Fibroblast of pulmonary artery (primary cell): ENCODE measurements at places on chromosomes 6 and 20.
A peak's percentile ranks its signal among the peaks of the same experiment; 100 is the strongest.

- DNase-seq: no peak
These were observed 954.3 kb downstream of the KIF16B start for GRCh38 chr20:15618912-15619311.

DNA sequence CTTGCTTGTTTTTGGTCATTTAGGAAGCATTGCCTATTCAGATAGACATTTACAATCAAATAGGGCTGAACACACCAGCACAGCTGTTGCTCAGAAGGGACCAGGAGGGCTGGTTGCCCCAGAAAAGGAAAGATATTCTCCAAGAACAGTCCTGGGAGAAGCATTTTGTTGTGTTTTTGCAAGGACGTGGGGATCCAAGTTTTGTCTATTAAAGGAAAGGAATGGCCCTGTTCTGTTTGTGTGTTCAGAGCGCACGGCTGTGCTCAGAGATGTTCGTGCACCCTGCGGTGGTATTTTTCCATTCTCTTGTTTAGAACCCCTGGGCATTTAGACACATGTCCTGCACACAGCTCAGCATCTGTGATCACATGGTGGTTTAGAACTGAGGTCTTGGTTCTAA, 82.5 kb downstream of the TXNDC5 start:
- DNase-seq: no peak

DNA sequence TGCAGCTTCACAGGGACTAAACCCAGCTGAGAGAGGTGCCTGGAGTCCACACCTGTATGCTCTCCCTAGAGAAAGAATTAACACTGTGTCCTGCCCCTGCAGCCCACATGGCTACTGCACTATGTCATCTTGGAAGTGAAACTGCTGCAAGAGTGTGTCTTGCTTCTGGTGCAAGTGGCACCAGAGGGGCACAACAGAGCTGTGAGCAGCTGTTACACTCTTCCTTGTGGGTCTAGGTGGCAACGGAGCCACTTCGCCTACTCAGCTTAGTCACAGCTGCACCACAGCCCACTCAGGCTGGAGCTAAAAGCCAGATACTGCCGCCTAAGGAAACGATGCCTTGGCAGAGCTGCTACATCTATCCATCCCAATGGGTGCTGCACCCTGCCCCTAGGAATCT, 391.4 kb downstream of the COL12A1 start:
- DNase-seq: no peak

GRCh38 chr6:129603741-129604140, 106.2 kb downstream of the ARHGAP18 start:
- no peak for DNase-seq

- DNase-seq: no peak
These were observed 84.1 kb downstream of the ZFAND3 start for GRCh38 chr6:37903351-37904340.

GRCh38 chr20:1844325-1845162, 50.7 kb upstream of the SIRPA start:
- peak; percentile 81 for DNase-seq

GRCh38 chr20:52746190-52746589, 226.0 kb upstream of the TSHZ2 start:
- peak; percentile 13 for DNase-seq

- peak; percentile 62 for DNase-seq
These were observed 121.1 kb downstream of the TNFRSF21 start for GRCh38 chr6:47188588-47189021.

- DNase-seq: no peak
These were observed 561.2 kb downstream of the HAO1 start for GRCh38 chr20:7378864-7379605.

DNA sequence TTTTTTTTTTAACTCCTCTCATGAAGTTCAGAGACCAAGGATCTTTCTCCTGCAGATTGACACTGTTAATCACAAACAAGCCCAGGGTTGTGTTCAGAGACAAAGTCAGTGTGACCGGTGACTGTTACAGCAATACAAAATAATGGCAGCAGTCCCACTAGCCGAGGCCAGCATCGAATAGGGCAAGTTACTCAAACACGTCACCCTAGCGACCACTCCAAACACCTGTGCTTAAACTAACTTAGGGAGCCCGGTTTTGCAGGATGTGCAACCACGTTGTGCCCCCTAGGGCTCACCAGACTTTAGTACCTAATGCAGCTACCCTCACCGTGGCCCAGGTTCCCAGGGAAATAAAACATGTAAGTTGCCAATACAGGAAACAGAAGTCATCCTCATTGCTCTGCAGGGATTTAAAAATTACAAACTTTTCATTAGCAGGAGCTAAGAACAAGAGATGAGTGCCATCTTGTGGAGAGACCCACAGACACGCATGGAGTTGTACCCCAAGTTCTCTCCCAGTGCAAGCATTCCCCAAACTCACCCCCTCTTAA, 38.1 kb downstream of the FAM50B start:
- peak; percentile 68 for DNase-seq

- no peak for DNase-seq
These were observed 61.6 kb downstream of the RPRD1B start for GRCh38 chr20:38095017-38095686.

GRCh38 chr6:147782302-147782701, 273.8 kb downstream of the SAMD5 start:
- DNase-seq: peak; percentile 2

- peak; percentile 93 for DNase-seq
These were observed 4.5 kb upstream of the SYS1 start for GRCh38 chr20:45358282-45359068.

DNA sequence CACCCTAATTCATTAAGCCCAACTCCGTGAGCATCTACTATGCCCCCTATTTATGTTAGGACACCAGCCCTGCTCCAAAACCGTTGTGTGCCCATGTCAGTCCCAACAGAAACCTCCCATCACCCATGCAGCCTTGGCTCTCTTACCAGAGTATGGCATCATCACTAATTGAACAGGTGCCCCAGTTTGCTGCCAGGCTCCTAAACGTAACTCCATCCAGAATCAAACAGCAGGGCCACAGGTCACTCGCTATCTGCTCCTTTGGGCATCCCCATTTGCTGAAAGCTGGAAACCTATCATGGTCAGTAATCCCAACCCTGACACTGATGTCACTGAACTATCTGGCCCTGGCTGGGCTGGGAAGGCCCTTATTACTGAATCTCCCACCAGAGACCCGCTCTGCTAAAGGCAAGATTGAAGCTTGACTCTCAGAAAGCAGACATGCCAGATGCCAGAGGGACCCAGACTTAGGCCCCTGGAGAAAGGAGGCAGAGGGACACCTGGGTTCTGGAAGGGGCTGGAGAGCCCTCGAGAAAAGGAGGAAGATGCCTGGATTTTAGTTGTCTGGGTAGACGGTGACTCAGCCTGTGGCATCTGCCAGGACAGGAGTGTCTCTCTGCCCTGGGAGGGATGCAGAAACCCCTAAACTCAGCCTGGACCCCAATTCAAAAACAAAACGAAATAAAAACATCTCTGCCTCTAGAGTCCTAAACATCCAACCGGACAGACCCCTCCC, 14.0 kb downstream of the MUCL3 start:
- no peak for DNase-seq

- peak; percentile 97 for DNase-seq
These were observed 24.9 kb downstream of the SASH1 start for GRCh38 chr6:148367411-148368024.

DNA sequence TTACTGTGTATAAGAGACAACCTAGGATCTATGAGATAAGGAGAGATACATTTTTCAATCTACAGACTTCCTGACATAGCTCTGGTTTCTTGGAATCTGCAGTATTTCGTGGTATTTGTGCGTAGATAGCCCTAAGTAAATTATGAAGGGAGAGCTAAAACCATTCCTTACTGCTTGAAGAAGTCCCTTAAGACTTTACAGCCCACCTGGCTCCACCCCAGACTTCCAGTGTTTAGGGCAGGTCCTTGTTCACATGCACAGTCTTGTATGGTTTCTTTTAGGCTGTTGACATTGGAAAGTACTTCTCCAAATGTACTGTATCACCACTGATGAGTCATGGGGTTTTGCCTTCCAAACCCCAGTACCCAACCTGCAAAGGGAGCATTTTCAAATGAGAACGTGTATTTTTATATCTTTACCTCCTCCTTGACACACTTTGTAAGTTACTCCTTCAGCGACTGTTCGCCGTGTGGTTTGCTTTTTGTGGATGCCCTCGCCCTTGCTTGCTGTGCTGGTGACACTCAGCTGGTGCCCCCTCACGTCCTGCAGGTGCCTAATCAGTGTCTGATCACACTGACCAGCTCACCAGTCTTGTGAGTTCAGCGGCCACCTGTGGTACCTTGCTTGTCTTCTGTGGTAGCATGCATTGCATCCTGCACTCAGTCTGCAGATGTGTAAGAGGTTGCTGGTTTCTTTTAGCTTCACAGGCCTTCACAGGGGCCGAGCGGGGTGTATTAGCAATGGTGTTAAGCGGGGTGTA, 73.3 kb downstream of the IGF2R start:
- peak; percentile 29 for DNase-seq

DNA sequence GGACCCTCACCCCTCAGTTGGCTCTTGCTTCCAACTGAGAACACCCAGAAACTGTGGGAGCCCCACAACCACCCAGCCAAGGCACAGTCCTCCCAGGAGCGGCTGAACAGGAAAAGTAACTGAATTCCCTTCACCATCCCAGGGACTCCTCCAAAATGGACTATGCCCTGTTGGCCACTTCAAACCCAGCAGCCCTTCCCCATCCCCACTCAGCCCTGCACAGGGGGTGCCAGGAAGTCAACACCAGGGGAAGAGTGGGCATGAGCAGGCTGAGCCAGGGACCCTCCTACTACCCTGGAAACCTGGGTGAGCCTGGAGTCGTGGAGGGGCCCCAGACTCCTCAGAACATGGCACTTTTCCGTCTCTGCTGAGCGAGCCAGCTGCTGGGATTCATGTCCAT, 10.3 kb downstream of the GUCA1B start:
- no peak for DNase-seq

DNA sequence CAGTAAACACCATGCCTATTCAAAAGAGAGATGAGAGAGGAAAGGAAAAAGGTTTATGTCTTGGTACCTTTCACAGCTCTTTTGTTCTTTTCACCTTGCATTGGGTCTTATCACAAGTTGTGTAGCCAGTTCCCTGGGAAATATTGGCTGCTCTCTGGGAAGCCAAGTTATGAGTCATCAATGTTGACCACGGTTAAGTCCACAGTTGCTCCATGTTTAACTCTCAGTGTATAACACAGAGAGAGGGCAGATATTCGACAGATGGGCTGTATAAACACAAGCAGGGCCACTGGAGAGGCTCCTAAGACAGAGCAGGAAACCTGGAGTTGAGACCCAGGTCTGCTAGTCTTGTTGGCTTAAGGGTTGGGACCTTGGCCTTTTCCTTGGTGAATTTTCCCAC, 718.6 kb downstream of the QKI start:
- peak; percentile 6 for DNase-seq

DNA sequence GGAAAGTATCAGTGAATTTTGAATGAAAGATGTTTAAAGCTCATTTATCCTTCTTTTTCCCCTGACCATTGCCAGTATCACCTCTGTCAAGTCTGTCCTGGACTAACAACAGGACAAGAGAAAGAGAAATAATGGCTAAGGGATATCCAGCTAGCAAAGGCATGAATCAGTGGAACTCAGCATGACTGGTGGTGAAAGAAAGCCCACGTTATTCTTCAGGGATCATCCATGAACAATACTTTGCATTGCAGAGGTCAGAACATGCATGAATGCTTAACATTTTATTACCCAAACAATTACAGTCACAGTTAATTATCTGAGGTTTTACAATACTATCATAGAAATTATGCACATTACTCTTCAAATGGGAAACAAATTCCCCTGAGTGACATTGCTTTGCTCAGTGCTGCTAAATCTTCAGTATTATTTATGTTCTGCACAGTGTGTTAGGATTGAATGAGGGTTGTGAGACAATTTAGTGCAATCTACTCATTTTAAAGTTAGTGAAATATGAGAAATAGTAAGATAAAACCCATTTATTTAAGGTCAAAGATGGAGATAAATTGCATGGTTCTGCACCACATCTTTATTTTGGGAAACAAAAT, 350.7 kb downstream of the KHDRBS2 start:
- no peak for DNase-seq

DNA sequence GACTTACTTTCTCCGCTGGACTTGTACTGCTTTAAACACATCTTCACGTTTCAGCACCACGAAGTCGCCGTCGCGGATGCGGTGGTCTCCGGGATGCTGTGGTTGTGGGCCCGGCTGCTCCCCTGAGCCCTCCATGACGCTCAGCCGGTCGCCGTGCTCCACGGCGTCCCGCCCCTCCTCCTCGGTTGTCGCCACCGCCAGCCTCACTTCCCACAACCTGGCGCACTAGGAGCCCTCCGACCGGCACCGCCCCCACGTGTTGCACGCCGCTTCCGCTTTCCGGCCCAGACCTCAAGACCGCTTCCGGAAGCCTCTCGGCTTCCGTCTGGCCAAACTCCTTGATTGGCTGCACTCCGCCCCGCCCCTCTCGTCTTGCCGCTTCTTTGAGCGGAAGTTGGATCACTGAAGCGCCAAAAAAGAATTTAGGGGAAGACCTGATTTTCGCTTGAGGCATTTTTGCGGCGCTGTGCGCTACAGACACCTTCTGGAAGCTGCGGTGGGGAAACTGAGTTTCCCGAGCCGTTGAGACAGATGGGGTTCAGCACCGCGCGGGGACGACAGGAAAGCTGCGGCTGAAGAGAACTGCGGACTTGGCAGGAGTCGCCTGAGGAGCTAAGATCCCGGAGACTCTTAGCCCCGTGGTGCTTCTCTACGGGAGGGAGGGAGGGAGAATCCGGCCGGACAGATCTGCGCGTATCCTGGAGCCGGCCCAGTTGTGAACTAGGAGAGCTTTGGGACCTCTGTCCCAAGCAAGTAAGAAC, at the start of the genes MCM8 and TRMT6:
Gene MCM8 (plus strand): TSS at position 382 of the 761 bp plus-strand sequence. CDS start 1,364 bp downstream, outside the sequence.
Gene TRMT6 (minus strand): TSS at position 263 of the 761 bp plus-strand sequence. CDS start 128 bp downstream, at position 135.
- DNase-seq: peak; percentile 96

- DNase-seq: peak; percentile 73
These were observed 98.5 kb downstream of the HIVEP2 start for GRCh38 chr6:142846459-142846831.
